ENCODE measurements at places on chromosomes 13 and 19.

- DNase-seq = no peak
Measured at GRCh38 chr13:39186205-39186875, 148.1 kb downstream of the NHLRC3 start.

DNA sequence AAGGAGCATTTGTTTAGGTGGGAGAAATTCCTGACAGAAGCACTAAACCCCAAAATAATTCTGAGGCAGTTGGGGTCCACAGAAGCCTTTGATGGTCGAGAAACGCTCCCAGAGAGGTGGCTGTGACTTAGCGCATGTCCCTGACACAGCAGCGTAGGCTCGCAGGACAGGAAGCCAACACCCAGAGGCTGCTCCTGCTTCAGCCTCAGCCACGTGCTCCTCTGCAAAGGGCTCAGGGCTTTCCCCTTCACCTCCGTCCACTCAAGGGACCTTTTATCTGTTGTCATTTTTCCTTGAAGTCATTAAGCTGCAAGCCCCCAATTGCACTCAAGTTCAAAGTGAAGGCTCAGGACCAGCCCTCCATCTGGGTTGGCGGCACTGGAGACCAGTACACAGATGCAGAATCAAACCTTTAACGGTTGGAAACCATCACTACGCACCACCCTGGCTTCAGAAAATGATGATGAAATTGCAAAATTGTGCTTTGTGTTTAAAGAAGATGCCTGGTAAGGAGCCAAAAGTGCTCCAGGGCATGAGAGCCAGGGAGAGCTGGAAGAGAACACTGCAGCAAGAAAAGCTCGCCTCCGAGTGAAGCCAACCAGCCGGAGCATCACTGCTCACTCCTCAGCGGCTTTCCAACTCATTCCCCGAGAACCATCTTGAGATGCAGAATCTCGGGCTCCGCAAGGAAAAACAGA lies 219.6 kb downstream of the RAP2A start:
- peak; percentile 73 for DNase-seq

DNA sequence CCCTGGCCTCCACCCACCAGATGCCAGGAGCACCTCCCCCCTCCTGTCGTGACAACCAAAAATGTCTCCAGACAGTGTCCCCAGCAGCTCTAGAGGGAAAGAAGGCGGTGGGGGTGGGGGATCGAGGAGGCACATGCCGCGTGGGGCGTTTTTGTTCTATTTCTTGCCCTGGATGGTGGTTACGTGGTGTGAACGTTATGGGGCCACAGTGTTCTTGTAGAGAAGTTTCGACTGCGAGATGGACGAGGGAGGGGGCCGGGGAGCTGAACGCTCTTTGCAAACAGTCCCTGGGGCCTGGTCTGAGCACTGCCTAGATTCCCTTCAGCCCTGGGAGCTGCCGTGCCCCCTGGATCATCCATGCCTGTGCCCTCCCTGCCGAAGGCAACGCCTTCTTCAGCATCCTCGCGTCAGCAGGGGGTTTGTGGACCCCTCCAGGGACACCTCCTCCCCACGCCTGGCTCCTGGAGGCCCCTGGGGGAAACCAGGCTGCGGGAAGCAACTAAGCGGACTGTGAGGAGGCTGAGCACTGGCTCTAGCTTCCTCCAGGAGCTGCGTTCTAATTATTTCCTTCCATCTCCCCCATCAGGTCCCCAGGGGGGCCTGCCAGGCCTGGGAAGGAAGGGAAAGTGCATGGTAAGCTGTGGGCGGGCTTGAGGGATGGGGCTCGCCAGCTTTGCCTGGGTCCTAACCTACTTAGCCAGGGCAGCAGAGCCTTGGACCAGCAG lies 131.5 kb downstream of the IER2 start:
- peak; percentile 70 for DNase-seq

DNA sequence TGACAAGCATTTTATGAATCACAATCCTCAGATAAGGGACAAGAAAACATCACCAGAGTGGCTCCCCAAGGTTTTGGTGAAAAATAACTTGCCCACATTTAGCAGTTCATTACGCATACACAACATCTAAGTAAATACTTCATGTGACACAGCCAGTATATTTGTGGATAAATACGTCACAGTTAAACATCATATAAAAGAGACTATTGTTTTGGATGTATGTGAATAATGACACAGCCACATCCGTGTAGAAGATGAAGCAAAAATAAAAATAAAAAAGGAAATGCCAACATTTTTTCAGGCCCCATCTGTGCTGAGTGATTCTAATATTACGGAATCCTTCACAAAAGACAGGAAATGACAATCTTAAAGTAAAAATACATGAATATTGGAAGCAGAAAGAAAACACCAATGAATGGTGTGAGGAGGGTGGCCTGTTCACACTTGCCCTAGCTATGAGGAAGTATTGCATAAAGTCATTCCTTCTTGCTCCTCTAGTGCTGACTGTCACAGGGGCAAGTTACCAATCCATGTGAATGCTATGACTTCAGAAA lies 457.1 kb downstream of the KLF12 start:
- DNase-seq = no peak

- DNase-seq = no peak
Measured at GRCh38 chr13:88752041-88752440, 1080.9 kb downstream of the SLITRK5 start.

GRCh38 chr13:89153941-89154340 lies 1482.8 kb downstream of the SLITRK5 start:
- no peak for DNase-seq

DNA sequence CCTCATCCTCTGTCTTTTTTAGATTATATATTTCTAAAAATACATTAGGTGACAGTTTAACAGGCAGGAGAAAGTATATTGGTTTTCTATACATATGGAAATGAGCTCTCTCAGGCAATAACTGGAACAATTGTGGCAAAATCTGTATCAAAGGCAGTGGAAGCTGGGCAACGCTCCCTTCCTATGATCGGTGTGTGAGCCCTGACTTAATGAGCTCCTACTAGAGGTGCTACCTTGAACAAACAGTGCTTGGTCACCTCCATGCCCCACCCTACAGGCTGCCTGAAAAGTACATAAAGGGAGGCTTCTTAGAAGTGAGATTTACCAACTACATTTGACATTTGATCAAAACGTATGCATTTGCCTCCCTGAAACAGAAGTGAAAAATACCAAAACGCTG lies 185.3 kb downstream of the EFNB2 start:
- DNase-seq = no peak

DNA sequence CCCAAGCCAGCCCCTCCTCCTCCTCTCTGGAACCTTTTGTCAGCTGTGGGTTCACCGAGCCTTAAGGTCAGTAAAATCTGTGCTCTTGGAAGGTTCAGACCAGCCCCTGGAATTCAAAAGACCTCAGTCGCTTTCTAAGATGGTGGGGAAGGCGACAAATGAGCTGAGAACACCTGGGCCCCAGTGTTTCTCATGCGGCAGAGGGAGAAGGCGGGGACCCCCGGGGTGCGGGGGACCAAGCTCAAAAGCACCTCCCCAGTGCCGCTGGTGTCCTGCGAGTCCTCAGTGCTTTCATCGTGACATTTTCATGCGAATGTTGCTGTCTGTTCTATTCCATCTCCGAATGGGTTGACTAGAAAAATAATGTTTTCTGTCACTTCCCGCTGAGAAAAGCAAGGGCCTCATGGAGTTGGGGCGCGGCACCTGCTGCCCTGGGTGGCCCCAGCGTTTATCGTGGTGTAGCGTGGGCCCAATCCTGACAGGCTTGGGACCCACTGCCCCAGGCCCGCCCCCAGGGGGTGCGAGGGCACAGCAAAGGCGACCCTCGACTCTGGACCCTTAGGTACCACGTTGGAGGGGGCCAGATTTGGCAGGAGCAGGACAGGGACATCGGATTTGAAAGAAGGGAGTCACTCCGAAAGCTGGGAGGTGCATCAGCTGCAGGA lies 751 bp upstream of the NTN5 start:
- no peak for DNase-seq

- no peak for DNase-seq
Measured at GRCh38 chr13:111117961-111118360, 2.9 kb downstream of the ARHGEF7 start.

GRCh38 chr19:1744822-1745563 lies 8.3 kb upstream of the ONECUT3 start:
- no peak for DNase-seq

DNA sequence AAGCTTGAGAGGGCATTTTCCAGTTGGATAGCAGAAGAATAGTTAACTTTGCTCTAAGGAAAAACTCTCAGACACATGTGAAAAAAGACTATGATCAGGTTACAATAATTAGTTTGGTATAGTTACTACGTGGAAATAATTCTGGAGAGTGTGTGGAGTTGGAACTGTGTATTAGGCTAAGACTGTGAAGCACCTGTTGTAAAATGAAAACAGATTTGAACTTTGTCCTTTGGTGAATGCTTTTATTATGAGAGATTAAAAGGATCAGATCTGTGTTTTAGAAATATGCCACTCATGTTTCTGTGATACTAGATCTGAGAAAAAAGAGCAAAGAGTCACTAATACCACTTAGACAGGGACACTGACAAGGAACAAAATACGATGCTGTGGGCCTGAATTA lies 807.5 kb upstream of the ATXN8OS start:
- no peak for DNase-seq

DNA sequence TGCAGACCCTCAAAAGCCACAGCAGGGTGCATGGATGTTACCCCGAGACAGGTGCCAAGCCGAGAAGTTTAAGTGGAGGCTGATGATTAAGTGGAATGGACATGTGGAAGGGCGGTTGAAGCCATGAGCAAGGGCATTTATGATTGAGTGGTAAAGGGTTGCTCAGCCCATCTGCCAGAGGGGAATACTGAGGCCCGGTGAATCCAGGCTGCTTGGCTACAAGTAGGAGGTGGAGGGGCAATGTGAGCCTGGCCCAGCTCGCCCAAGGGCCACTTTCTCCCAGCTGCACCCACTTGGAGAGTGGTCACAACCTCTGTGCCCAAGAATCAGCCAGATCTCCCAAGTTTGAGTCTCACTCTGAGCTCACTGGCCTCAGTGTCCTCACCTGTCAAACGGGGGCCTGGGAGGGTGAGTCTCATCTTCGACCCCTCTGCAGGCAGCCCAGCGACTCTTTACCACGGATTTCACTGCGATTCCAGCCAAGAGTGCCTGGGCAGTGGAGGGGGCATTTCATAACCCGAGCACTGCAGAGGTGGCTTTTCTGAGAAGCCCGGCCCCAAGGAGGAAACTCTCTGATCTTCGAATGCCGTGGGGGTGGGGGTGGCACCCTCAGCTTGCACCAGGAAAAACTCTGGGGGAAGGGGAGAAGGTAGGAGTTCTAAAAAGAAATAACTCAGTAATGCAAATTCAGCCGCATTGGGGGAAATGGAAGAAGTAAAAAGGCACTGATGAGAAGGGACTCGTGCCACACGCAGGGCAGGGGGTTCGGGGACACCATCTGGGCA lies 62.9 kb upstream of the KLF2 start:
- DNase-seq = no peak

DNA sequence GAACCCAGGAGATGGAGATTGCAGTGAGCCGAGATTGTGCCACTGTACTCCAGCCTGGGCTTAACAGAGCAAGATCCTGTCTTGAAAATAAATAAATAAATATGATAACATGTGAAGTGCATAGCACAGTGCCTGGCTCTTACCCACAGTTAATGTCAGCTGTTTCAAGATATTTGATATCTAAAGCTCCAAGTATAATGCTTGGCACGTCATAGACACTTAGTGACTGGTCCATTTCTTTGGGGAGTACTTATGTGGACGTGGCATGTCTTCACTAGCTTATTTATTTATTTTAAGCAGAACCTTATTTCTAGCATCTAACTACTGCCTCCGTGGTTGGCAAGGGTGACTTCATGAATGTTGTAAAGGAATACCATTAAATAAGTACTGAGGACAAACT lies 18.8 kb downstream of the GARRE1 start:
- DNase-seq = no peak

GRCh38 chr13:24107955-24108614 lies 52.4 kb upstream of the SPATA13 start:
- no peak for DNase-seq

GRCh38 chr13:101013245-101013644 lies 338.6 kb upstream of the TMTC4 start:
- DNase-seq = no peak

- no peak for DNase-seq
Measured at GRCh38 chr13:97889803-97890202, 63.7 kb upstream of the IPO5 start.

DNA sequence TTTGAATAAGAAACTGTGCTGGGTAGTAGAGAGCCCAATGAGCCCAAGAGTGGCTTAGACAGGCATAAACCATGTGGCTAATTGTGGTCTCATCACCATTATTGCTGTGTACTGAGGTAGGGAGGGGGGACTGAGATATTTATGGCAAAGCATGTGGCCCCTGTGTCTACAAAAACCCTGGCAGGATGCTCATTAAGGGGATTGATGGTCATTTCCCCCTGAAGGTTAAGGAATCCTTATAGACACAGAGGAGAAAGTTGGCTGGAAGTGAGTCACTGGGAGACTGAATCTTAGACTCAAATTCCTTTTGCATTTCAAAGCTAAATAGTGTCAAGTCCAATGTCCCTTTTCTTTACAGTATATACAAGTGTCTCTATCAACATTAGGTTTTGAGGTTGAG lies 9.8 kb upstream of the DACT3 start:
- no peak for DNase-seq

- DNase-seq = no peak
Measured at GRCh38 chr13:55664178-55664577, 1476.5 kb upstream of the PRR20A start.

DNA sequence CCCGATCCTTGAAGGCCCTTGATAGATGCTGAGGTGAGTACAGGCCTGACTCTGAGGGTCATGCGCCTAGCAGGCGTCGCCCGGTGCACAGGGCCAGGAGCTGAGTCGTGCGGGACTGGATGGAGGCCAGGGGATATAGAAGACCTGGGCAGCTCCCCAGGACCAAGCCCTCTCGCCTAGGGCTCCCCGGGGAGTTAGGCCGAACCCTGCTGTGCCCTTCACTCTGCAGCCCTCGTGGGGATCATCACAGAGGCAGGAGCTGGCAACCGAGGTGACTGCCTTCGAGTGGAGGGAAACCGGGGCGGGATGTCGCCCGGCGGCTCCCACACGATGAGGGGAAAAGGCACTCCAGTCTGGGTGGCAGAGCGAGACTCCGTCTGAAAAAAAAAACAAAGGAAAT lies 11.7 kb downstream of the CSNK1G2 start:
- DNase-seq = no peak

GRCh38 chr13:111385183-111385857 lies 64.9 kb downstream of the TEX29 start:
- no peak for DNase-seq

DNA sequence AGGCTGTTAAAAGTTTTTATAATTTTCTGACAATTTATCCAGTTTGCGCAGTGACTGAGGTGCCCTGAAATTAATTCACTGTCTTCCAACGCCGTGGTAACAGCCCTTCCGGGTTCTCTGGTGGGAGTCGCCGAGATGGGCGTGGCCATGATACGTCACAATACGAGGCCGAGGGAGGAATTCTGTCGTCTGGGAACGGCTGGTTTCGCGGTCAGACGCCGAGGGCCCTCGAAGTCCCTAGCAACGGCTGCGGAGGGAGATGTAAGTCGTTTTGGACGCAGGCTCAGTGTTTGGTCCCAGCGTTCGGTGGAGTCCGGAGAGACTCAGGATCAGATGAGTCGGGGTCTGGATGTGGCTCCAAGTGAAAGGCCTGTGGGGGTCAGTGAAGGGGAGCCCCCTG lies 21.7 kb downstream of the ZNF613 start:
- peak; percentile 18 for DNase-seq
